ENCODE measurements at places on chromosomes 16 and 17.
A peak's percentile ranks its signal among the peaks of the same experiment; 100 is the strongest.

DNA sequence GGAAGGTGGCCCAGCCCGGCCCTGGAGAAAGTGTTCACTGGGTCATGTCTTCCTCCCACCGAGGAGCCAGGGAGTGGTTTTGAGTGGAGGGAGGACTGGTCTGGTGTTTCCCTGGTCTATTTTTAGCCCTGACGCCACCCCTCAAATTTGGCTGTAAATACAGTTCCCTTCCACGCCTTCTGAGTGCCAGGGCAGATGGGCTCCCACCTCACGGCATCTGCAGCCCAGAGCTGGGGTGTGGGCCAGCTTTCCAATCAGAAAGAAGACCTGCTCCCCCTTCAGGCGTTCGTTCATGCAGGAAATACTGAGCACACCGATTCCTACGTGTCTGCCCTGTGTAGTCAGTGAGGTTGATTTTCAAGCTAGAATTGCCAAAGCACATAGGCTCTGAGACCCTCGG, 53.7 kb downstream of the SNX20 start:
- DNase-seq: peak; percentile 43

DNA sequence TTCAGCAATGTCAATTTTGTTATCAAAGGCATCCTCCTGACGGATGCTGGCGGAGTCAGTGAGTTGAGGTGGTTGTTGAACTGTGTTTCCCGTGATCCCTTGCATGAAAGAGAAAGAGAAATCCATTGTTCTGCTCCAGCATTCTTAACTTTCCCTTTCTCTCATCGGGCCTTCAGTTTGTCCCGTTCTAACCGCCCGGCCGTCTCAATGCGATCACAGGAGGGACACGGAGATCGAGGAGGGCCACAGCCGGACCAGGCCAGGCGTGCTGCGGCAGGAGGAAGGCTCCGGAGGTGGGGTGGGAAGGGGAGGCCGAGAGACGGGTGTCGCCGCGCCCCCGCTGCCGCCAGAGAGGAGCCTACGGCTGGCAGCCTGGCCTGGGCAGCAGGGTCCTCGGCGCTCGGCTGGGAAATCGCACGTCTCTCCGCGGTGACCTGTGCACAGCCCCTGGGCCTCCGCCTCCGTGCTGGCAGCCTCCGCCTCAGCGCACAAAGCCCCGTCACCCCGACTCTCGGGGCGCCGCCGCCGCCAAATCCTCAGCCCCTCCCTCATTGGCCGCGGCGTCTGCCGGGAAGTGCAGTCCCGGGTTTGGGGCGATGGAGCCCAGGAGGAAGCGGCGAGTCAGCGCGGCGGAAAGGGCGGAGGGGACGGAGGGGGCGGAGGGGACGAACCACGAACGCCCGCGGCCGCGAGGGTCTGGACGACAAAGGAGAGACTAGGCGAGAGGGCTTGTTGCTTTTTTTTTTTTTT, 38.1 kb downstream of the SOST start:
- DNase-seq: peak; percentile 75

- no peak for DNase-seq
Measured at GRCh38 chr17:57752031-57752905, 7.2 kb upstream of the CCDC182 start.

GRCh38 chr17:27666831-27667560, 36.0 kb downstream of the LGALS9 start:
- DNase-seq: no peak

DNA sequence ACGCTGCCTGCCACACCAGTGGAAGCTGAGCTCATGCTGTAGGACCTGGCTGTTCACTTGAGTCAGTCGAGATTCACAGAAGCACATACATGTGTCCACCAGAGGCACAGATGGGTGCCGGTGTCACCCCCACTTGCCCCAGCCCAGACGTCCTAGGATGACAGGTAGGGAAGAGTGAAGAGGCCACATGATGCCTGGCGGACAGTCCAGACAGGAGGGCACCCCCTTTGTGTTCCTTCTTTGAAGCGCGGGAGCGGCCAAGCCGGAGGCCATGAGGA, 8.8 kb downstream of the UBE2I start:
- DNase-seq: no peak

GRCh38 chr17:51995797-51996403, 162.6 kb downstream of the CA10 start:
- no peak for DNase-seq

DNA sequence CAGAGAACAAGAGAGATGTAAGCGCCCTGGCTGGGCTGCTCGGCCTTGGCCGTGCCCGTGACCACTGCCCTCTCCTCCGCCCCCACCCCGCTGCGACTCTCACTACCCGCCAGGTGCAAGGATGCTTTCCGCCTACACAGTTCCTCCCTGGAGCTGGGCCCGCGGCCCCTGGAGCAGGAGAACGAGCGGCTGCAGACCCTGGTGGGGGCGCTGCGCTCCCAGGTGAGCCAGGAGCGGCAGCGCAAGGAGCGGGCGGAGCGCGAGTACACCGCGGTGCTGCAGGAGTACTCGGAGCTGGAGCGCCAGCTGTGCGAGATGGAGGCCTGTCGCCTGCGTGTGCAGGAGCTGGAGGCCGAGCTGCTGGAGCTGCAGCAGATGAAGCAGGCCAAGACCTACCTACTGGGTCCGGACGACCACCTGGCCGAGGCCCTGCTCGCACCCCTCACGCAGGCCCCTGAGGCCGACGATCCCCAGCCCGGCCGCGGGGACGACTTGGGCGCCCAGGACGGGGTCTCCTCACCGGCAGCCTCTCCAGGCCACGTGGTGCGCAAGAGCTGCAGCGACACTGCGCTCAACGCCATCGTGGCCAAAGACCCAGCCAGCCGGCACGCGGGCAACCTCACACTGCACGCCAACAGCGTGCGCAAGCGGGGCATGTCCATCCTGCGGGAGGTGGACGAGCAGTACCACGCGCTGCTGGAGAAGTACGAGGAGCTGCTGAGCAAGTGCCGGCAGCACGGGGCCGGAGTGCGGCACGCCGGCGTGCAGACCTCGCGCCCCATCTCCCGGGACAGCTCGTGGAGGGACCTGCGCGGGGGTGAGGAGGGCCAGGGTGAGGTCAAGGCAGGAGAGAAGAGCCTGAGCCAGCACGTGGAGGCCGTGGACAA, 9.2 kb upstream of the MRPL58 start:
- DNase-seq: no peak

DNA sequence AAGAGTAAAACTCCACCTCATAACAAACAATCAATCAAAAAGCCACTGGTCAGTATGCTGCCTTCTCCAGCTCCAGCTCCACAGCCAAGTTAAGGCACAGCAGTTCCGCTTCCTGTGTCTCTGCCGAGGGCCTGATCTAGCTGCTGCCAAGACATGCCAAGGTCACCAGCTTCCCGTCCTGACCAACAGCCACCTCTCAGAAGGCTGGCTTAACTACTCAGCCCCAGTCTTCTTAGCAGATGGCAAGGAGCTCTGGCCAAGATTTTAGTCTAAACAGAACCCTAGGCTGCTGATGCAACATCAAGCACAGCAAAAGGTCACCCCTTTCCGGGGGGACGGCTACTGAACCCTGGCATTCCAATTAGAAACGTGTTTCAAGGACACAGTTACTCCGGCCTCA, 17.7 kb upstream of the MNT start:
- no peak for DNase-seq

DNA sequence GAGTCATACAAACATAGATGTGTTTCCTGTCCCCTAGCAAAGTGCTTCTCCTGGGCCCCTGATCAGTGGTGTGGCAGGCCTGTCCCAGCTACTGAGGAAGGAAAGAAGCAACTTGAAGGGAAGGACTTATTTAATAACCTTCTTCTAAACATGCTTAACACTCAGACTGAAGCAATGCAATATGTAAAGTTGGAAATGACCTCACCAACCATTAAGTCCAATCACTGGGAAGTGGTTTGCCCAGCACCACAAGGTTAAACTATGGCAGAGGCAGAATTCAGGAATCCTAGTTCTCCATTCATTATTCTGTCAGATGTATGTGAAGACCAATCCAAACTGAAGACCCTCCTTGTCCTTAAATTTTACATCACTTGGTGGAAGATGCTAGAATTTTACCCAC, 39.1 kb downstream of the CENPV start:
- no peak for DNase-seq

DNA sequence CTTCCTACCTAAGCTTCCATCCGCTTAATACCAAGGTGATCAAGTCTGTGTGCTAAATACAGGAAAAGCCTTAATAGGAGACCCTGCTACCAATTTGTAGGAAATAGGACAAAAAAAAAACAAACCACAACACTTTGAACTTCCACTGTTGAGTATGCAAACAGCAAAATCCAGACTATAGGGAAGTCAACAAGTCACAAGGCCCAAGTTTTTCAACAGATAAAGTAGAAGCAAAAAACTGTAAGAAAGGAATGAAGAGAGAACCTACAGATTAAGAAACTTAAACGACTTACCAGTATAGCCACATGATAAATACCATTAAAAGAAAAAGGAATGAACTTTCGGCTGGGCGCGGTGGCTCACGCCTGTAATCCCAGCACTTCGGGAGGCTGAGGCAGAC, 7.4 kb downstream of the USP22 start:
- DNase-seq: no peak

DNA sequence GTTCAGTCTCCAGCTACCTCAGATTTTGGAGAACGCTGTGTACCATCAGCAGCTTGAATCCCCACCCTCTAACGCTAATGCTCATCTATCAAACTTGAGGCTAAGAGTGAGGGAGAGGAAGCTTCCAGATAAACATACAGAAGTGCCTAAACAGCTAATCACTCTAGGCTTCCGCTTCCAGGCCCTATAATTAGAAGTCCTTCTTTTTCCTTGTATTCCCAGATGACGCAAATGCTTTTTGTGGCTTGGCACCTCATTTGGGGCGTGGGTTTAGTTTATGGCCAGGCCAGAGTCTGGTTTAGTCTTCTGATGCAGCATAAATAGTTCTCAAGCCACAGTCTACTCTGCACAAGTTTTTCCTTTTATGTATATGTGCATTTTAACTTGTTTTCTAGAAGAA, 263.4 kb downstream of the BCAS3 start:
- no peak for DNase-seq

- DNase-seq: no peak
Measured at GRCh38 chr17:80455336-80455710, 21.1 kb downstream of the NPTX1 start.

GRCh38 chr16:13039526-13039925, 138.1 kb downstream of the SHISA9 start:
- DNase-seq: no peak

Data from CD4-positive, alpha-beta T cell treated with Interleukin-2 at 100 ng/mL for 4 hours (primary cell).